ENCODE measurements at places on chromosomes 12 and 14.
A peak's percentile ranks its signal among the peaks of the same experiment; 100 is the strongest.

DNA sequence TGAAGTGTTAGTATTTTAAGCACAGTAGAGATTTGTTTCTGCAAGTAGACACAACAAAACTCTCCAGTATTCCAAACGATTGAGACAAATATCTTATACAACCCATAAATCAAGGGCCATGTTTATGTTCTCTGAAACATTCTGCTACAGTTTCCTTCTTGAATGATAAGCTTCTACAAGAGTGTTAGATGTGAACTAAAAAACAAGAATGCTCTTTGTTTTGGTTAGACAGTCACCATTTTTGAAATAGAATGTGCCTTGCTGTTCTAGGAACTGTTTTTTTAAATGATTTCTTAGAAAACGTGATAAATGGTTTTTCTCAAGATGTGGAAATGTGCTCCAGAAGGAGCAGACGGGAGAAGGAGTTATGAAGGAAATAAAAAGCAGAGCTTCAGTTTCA, 1656.3 kb upstream of the FLRT2 start:
- DNase-seq, result no peak

GRCh38 chr12:94650143-94651056, at the start of gene TMCC3:
TMCC3 (minus strand) TSS chr12:94650557; CDS start chr12:94650430, 127 bp downstream.
- DNase-seq, result peak; percentile 41

DNA sequence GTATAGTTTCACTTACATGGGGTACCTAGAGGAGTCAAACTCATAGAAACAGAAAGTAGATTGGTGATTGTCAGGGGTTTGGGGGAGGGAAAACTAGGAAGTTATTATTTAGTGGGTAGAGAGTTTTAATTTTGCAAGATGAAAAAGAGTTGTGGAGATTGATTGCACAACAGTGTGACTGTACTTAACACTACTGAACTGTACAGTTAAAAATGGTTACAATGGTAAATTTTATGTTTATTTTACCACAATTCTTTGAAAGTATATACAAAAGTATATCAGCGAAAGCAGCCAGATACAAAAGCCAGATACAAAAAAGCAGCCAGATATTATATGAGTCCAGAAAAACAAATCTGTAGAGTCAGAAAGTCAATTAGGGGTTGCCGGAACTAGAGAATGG, 247.6 kb downstream of the IPO8 start:
- no peak for DNase-seq

DNA sequence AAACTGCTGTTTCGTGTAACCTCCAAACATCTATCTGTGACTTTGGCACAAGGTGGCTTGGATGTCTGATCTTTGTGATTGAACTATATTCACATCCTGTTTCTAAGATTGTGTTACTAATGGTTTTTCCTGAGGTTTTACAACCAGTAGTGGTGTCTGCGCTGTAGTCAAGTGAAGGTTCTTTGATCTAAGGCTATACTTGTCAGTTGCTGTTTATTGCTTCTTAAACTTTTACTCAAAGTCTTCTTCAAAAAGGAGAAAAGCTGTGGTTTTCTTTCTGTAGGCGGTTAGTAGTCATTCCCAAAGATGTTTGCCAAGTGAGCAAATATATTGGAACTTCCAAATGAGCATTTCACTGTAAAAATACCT, 12.3 kb upstream of the CALM1 start:
- DNase-seq, result peak; percentile 31

DNA sequence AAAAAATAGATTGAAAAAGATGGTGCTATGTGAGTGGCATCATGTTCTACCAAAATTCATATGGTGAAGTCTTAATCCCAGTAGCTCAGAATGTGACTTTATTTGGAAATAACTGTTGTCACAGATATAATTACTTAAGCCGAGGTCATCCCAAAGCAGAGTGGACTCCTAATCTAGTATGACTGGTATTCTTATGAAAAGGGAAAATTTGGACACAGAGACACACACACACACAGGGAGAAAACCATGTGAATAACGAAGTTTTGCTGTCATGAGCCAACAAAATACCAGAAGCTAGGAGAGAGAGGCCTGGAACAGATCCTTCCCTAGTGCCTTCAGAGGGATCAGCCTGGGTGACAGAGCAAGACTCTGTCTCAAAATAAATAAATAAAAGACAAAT, 62.6 kb downstream of the FAR2 start:
- DNase-seq, result peak; percentile 49

GRCh38 chr12:4293966-4294505, 20.5 kb downstream of the CCND2 start:
- no peak for DNase-seq

DNA sequence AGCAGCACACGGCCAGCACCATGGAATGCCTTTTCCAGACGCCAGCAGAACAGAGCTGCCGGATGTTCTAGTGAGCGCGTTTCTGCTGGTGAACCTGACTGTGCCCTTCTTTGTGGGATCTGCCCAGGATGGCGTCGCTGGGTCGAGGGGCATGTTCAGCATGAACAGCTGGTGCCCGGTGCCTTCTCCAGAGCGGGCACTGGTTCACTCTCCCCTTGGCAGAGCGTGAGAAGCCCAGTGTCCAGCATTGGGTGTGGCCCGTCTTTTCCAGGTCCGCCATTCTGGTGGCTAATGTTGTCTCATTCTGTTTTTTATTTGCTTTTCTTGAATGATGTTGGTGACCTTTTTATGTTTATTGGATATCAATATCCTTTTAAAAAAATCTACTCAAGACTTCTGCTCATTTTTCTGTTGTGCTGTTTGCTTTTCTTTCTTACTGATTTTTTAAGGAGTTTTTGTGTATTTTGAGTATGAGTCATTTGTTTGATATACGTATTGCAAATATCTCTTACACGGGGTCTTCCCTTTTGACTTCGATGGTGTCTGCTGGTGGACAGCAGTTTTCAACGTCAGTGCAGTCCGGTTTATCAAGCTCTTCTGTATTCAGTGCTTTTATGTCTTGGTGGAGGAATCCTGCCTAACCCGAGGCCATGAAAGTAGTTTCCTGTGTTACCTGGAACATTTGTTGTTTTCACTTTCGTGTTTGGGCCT, 74.3 kb downstream of the ADGRD1 start:
- DNase-seq, result no peak

DNA sequence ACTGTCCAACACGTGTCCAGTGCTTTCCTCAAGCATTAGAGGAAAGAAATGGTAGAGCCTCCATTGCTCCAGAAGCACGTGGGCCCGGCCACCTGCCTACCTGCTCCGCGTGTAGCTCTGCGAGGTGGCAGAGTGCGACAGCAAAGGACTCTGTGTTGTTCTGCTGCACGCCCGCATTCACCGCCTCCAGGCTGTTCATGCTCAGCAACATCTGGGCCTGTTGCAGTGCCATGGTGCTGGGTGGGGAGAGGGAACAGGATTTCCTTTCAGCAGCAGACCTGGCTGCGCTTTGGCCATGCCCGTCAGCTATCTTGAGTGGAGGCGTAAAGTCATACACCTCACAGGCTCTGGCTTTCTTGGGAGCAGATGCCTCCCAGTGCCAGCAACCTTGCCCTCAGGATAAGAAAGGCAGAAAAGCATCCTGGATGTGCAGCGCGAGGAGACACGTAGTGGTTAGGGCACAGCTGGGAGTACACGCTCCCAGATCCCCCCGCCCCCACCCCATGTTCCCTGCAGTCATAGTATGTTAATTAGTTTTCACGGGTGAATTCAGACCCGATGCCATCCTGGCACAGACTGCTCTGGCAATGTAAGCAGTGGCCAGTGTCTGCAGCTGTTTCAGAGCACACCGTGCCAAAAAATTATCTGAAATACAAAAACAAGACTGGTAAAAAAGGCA, 25.1 kb downstream of the ANAPC5 start:
- no peak for DNase-seq

- peak; percentile 86 for DNase-seq
Measured at GRCh38 chr14:88551094-88551870, 3.5 kb downstream of the PTPN21 start.

DNA sequence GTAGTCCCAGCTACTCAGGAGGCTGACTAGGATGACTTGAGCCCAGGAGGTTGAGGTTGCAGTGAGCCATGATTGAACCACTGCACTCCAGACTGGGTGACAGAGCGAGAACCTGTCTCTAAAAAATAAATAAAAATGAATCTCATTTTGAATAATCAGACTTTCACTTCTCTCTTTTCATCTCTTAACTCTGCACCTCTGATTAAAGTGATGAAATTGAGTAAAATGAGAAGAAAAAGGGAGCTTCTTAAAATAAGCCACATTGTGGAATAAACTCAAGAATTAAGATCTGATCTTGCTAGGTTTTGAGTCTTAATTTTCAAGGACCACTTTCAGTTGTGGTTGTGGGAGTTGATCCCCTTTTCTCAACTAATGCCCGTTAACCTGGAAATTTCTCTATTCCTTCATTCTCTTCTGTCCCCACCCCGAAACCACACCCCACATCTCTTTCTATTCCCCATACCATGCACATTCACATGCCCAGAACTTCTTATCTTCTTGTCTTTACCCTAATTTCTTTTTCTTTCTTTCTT, 70.9 kb upstream of the ETV6 start:
- DNase-seq, result no peak

- no peak for DNase-seq
Measured at GRCh38 chr12:129903956-129904829, at the start of gene TMEM132D. TMEM132D (minus strand) TSS chr12:129904025.

DNA sequence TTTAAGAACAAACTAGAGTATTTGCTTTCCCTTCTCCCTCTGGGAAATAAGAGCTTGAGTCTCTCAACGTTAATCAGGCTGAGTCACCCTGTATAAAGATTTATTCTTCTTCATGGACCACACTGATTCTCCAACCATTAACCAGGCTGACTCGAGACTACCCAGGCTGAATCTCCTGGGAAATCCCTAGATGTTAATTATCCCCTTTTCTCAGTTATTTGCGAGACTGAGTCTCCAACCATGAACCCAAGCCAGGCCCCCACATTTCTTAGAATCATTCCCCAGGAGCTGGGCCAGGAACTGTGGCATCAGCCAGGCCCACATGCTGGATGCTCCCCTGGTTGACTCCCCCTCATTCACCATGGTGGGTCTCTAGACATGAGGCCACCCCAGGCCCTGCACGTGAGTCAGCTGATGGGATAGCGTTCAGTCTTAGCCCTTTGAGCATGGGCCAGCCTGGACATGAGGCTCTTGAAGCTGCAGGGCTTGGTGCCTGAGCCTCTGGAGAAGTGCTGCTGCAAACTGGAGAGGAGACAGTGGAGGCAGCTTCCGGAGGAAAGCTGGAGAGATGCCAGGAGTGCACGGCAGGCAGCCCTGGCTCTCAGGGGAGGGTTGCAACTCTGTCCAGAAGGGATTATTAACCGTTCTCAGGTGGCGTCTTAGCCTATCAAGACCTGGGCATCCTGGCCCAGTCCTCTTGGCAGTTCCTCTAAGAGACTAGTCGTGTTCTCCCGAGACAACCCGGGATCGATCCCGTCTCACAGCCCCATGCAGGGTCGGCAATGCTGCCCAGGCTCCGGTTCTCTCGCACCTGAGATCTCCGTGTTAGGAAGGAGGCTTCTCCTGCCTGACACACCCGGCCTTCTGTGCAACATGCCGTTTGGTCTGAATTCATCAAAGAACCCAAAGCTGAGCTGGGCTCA, 296.6 kb downstream of the ADGRD1 start:
- DNase-seq, result no peak

- DNase-seq, result no peak
Measured at GRCh38 chr14:97298736-97299135, 501.6 kb downstream of the VRK1 start.

GRCh38 chr14:58750321-58751269, 112.8 kb downstream of the DACT1 start:
- no peak for DNase-seq

GRCh38 chr12:120721866-120722265, 3.8 kb upstream of the ACADS start:
- no peak for DNase-seq

- no peak for DNase-seq
Measured at GRCh38 chr14:93727039-93727740, 61.1 kb downstream of the PRIMA1 start.

DNA sequence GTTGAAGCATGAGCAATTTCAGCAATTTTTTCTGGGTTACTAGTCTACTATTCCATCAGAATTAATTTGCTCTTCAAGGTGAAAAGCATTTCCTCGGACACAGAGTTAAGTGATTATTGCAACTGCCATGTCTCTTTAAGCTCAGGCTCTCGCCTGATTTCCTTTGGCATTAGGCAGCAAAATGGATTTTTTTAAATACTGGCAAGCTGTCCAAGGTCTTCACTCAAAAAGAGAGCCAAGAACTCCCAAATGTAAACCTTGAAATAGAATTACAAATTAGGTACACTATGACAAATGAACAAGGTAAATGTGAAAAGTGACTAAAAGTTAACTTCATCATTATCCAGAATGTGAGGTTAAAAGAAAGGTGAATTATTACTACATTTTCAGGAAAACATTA, 111.9 kb downstream of the GARIN6 start:
- no peak for DNase-seq

- no peak for DNase-seq
Measured at GRCh38 chr12:109064143-109064542, 11.8 kb downstream of the USP30 start.

- no peak for DNase-seq
Measured at GRCh38 chr12:26713885-26714383, 119.1 kb downstream of the ITPR2 start.

- no peak for DNase-seq
Measured at GRCh38 chr14:76015668-76016067, 30.1 kb downstream of the IFT43 start.

DNA sequence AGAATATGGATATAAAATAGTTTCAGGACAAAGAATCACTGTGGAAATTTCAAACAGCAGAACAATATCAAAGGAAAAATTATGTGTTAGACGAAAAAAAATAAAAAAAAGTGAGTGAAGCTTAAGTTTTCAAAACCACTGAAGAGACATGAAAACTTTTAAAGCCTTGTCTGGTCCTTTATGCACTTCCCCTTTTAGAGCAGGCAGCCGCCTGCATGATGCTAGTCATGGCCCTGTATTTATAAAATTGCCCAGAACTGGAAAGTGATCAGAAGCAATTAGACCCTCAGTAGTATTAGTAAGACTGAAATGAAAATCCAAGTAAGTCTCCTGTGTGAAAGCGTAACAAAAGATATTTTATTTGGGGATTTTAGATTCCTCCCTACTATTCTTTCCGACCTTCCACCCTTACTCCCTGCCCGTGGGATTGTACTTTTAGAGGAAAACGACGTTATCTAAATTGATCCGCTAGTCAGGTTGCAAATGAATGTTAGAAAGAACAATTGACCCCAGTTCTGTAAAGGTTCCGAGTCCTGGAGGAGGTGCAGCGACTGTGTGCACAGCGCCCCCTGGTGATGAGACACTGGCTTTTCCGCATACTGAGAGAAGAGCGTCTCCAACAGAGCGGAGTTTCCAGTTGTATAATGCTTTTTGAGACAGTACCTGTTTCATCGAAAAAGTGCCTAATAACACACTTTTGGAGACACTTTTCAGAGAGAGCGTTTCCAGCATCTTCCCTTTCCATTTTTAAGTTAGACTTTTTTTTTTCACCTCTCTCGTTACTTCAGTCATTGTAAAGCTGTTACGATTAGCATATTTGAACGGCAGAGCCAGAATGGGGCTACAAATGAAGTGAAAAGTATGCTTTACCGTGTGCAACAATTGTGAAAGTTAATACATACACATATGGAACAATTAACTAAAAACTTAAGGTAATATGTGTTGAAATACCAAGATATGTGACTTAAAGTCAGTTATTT, 12.4 kb downstream of the MGST1 start:
- DNase-seq, result peak; percentile 82

GRCh38 chr14:73816393-73816816, 35.2 kb upstream of the PTGR2 start:
- DNase-seq, result peak; percentile 78
